ENCODE measurements at places on chromosomes 4 and X. TPM values are rescaled to one million over a fixed set of nuclear protein-coding genes. Genes with fewer than 3 reads are reported as not detected.

DNA sequence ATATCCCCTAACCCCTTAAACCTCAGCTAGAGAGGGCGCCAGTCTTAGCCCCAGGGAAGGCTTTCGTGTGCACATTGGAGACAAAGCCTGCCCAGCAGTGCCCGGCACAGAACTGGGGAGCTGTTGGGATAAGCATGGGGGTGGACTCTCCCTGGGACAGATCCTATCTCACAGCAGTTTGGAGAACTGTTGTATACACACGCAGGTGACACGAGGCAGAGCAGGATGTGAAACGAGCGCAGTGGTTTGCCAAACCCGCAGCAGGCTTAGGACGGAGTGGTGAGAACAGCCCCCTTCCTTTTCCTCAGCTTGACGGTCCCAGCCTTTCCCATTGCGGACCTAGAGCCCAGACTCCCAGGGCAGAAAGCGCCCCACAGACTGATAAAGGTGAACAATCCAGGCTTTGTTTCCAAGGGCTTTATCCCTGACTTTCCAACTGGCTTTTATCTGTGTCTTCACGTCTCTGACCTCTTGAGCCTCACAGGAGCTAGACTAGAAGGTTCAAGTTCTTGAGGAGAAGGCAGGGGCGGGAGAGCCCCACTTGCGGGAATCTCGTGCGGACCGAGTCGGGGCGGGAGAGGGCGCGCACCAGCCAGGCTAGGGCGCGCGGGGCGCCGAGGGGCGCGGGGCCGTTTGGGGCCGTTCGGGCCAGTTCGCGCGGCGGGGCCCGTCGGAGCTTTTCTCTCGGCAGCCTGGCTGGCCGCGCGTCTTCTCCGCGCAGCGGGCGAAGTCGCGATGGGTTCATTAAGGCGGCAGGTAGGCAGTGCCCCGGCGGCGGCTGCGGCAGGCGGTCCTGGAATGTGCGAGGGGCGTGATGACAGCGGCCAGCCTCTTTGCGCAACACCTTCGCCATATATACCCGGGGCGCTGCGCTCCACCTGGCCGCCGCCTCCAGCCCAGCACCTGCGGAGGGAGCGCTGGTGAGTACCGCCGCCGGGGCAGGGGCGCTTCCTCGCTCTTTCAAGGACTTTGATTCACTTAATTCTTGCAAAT is at the start of gene SLC34A2:
Gene SLC34A2, plus strand, starts transcription at position 881 of the 993 bp plus-strand sequence. CDS start 6,650 bp downstream, outside the sequence.
- DNase-seq = no peak

- DNase-seq = no peak
Observed at GRCh38 chr4:10021653-10022023, 341 bp upstream of the SLC2A9 start.

NEUROG2 gene
- total RNA-seq = not detected

USP17L25 gene
- not detected for total RNA-seq

DNA sequence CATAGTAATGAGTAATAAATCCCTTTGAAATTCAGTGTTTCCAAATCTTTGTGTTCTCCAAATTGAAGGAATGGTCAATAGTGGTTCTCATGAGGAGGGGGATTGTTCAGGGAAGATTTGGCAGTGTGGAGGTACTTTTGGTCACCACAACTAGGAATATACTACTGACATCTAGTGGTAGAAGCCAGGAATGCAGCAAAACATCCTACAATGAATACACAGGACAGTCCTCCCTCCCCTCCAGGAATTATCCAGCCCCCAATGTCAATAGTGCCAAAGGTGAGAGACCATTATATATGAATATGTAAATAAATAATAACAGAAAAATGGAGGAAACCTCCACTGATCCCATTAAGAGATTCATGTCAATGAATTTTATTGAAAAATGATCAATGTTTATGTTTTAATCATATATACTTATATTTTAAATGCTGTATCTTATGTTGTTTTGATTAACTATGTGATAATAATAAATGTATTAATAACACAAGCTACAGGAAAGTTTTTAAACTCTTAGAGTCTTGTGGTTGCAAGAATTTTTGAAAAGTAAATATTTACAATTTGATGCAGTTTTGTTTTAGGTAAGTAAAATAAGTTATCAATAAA is 14.4 kb upstream of the FAM9A start:
- no peak for DNase-seq

All from suprapubic skin (tissue), 4 donors.